Hypothalamus (tissue), 51 donors: ENCODE measurements at places on chromosomes 11 and 22.

DNA sequence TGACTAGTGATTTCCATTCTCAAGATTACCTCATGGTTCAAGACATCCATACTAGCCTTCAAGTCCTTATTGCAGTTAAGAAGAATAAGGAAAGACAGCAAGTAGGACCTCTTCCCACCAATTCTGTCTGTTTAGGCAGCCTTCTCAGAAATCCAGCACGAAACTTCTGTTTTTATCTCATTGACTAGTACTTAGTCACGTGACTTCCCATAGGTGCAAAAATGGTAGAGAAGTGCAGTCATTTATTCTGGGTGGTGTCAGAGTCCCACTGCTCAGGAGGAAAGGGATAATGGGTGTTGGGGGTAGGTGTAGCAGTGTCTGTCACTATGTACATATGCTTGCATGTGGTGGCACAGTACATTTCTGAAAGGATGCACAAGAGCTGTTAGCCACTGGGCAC, 57.7 kb upstream of the SORL1-AS1 start:
- DNase-seq: no peak

GRCh38 chr11:47035108-47035507, 98.5 kb downstream of the CSTPP1 start:
- no peak for DNase-seq

- no peak for DNase-seq
Observed at GRCh38 chr22:43880541-43880991, 11.2 kb downstream of the PNPLA5 start.

DNA sequence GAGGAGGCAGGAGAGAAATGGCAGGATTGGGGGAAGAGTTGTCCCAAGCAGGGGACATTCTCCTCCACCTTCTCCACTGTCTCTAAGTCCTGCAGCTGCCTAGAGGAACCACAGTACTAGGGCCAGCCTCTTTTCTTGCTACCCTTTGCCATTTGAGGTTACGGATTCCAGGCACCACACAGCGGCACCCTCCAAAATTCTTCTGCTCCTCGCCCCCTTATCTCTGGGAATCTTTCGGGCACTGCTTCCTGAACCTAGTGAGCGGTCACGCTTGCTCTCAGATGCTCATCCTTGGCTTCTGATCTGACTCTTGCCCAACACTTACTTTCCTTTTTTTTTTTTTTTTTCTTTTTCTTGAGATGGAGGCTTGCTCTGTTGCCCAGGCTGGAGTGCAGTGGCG, 26.6 kb upstream of the XBP1 start:
- DNase-seq: no peak

GRCh38 chr11:78791254-78791653, 216.6 kb upstream of the NARS2 start:
- DNase-seq: no peak

- DNase-seq: no peak
Observed at GRCh38 chr22:40965936-40966725, 15.0 kb downstream of the RBX1 start.

DNA sequence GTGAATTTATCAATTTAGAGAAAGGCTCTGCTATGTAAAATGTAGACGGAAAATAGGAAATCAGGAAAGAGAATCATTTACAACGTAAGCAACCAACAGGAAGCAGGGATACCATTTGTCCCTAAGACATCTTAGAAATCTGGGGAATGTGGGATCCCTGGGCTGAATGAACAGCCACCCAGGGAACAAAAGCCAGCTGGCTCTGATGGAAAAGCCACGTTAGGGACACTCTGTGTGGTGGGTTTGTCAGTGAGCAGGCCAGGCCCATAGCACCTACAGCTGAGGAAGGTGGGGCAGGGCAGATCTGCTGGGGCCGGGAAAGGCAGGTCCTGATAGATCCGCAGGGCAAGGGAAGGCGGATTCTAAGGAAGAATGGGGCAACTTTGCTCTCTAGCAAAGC, 87.1 kb upstream of the CSNK2A3 start:
- no peak for DNase-seq

DNA sequence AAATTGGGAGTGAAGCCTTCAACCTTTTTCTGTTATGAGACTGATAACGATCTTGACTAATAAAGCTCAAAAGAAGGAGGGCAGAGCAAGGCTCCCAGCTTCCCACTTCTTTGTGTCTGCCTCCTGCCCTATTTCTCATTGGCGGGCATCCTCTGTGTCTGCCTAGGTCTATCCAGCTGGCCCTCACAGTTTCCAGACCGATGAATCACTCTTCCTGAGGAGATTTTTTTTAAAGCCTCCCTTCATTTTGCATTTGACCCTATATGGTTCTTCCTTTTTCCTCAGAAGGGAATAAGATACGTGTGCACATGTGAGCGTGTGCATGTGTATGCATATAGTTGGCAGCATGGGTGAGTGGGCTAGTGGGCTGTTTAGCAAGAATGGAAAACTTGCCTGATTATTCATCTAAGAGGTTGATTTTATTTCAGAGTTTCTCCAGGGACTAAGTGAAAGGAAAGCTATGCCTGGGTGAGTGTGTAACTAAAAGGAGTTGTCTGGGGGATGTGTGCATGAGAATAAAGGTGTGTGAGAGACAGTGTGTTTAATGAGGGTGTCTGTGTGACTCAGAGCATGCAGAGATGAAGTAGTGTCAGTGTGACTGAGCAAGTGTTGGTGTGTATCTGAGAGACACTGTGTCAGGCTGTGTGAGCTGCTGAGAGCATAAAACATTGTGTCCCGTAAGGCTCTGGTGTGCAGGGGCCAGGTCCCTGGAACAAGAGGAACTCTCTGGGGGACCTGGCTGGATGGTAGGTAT, 12.2 kb downstream of the PHLDB1 start:
- DNase-seq: no peak

GRCh38 chr11:59173964-59174663, 2.2 kb downstream of the DTX4 start:
- DNase-seq: no peak

DNA sequence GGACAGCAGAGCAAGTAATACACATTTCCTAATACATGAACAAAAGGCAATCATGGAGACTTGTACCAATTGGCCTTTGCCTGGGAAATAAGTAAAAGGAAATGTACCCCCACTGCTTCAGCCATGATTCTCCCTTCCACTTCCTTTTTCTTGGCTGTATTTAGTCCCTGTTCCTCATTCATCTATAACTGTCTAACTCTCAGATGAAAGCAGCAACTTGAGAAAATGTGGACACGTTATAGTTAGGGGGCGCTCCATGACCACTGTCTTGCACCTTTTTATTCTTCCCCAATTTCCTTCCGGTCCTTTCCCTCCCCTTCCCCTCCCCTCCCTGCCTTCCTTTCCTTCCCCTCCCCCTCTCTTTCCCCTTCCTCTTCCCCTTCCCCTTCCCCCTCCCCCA, 61.3 kb upstream of the BARX2 start:
- DNase-seq: no peak

- DNase-seq: no peak
Observed at GRCh38 chr11:45149483-45150056, 3.1 kb downstream of the PRDM11 start.

DNA sequence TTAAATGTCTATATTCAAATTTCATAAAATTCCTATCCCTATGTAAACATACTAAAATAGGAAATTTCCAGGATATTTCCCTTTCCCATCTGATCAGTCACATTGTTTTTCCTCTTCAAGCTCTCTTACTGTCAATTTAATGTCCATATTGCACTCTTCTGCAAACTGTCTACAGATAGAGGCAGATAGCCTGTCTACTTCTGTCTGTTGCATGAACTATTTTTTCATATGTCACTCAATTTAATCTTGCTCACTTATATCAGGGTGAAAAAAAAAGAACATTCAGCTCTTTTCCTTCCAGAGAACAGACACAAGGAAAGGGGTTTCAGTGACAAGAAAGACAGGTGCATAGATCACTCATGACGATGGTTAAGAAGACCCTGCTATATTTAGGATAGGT, 1013.9 kb upstream of the CCDC90B start:
- no peak for DNase-seq

DNA sequence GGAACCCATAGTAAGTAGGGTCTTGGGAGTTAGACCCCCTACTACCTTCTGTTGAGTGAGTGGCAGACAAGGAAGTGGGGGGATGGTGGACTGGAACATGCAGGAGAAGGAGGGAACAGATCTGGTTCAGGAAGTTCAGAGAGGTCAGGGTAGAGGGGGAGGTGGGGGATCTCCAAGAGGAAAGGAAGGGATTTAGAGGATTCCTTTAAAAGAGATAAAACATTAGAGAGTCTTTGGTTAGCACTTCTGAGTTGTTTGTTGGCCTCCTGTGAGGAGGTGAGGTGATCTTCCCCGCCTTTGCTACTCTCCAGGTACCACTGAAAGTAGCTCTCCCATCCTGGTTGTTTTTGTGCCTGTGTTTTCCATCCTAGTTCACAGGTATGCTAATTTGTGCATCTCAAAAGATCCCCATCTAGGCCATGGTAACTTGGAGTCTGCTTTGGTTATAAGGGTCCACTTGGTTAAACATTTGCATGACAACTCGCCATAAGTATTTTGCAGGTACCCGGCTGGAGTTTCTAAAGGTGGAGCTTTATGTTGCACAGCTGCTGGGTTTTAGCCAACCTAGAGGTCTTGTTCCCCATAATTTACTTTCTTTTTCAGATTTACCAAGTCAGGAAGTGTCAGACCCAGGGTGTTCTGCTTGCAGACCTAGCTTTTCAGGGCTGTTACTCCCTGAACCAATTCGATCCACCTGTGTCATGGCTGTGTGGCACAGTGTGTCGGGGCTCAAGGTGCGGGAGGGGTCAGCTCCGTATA, 79.3 kb upstream of the SORL1 start:
- no peak for DNase-seq

- DNase-seq: no peak
Observed at GRCh38 chr22:36419912-36420882, 32.4 kb upstream of the MYH9 start.

GRCh38 chr22:21736084-21736642, 569 bp upstream of the YPEL1 start:
- no peak for DNase-seq

DNA sequence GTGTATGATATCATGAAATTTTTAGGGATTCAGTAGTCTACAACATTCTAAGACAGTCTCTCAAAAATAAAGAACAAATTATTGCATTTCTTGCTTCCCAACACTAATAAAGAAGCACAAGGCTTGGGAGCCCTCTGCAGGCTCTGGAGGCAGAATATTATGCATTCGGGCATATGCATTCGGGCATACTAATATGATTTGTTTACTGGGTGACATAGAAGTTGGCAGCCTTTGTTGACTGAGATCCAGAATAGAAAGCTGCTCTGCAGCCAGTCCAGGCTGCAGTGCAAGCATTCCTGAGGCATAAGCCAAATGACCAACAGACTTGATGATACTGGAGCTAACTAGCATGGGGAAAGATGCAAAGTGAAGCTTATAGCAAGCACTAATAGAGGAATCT, 945.5 kb downstream of the OPCML start:
- DNase-seq: no peak

DNA sequence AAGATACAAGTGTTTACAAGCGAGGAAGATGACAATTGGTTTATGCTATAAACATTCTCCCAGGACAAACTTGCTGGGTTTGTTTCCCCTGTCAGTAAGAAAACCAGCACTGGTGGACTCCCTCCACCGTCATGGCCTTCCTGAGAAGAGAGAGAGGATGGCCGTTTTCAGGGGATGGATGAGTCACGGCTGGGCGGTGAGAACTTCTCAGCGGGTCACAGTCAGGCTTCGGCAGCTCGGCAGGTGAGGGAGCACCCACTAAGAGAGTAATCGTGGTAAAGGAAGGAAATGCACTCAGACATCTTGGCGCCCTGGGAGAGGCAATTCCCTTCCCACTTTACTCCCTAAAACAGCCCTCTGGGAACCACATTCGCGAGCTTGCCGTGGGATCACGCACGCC, 83.9 kb downstream of the NCAM1 start:
- DNase-seq: no peak

- no peak for DNase-seq
Observed at GRCh38 chr22:50530877-50531545, 1.2 kb upstream of the TYMP start.

DNA sequence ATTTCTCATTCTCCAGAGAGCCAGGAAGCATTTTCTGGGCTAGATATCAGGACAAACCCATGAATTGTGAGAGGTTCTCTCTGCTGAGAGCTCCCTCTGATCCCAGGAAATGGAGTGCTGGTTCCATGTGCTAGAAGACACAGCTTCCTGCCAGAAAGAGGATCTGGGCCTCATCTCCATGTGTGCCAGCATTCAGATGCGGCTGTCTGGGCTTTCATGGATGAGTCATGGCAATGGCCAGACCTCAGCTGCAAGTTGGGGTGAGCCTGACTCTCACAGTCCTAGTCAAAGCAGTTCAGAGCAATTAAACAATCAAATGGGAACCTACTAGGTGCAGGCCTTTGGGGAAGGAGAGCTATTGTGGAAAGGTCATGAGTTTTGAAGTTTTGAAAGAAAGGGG, 82.3 kb upstream of the EED start:
- DNase-seq: no peak

DNA sequence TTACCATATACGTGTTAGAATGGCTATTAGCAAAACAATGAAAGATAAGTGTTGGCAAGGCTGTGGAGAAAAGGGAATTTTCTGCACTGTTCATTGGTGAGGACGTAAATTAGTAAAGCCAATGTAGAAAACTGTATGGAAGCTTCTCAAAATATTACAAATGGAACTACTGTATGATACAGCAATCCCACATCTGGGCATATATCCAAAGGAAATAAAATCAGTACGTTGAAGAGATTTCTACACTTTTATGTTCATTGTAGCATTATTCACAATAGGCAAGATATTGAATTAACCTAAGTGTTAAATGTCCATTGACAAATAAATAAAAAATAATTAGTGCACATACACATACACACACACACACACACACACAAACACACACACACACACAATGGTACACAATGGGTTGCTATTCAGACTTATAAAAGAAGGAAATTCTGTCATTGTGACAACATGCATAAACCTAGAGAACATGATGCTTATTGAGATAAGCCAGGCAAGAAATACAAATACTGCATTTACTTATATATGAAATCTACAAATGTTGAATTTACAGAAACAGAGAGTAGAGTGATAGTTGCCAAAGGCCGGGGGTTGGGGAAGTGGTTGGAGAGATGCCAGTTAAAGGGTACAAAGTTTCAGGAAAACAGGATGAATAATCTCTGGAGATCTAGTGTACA, 565.8 kb upstream of the LRRC4C start:
- no peak for DNase-seq

- no peak for DNase-seq
Observed at GRCh38 chr22:41768430-41768829, 32.0 kb upstream of the CCDC134 start.

- no peak for DNase-seq
Observed at GRCh38 chr11:47508240-47508957, 44.5 kb downstream of the CELF1 start.

DNA sequence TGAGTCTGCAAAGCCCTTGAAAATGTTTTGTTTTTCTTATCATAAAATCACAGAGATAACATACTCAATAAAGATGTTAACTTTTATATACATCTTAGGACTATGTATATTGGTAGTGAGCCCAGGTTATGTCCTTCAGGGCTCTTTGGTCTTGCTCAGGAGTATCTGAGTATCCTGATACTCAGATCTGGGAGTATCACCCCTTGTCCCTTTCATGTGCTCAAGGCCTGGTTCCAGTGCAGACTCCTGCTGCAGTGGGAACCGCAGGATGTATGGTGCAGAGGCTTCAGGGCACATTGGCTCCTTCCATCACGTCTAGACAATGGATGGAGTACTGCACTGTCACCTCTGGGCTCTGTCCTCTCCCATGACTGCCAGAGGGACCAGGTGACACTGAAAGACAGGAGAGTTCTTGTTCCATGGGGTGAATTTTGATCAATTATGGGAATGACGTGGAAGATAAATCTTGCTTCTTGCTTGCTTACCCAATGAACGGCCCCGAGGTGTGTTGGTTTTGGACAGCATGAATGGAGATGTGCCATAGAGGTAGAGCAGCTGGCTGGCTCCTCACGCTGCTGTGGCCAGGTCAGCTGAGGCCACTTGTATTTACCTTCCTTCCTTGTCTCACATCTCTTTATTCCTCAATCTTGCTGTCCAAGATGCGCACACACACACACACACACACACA, 215.5 kb downstream of the ARHGAP42 start:
- no peak for DNase-seq
